ENCODE measurements at places on chromosomes 7 and 10. TPM values are rescaled to one million over a fixed set of nuclear protein-coding genes. Genes with fewer than 3 reads are reported as not detected.

GRCh38 chr7:114959931-114960330, 38.0 kb downstream of the MDFIC start:
- DNase-seq = peak; percentile 40

DNA sequence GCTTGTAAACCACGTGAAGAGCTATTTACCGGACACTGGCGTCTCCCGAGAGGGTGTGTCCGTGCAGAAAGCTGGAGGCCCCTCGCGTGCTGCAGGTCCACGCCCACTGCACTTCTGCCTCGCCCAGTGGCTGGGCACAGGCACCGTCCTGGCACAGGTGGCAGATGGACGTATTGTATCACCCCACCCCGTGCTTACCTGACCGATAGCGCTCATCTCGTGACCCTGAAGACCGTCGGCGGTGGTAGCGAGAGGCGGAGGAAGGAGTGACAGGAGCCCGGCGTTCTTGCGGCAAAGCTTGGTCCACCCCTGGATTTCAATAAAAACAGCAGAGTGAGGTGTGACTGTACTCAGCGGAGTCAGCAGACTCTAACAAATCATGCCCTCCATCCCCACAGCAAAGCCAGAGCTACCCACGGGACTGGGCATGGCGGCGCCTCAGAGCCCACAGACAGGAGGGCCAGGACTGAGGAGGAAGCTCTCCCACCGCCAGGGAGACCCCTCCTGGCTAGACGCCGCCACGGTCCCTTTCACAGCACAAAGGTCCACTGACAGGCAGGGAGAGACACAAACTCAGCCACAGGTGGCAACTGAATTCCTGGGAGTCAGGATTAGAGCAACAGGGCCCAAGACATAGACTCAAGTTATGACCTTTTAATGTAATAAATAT, 217.1 kb downstream of the DIP2C start:
- DNase-seq = no peak

- peak; percentile 55 for DNase-seq
Observed at GRCh38 chr7:46742601-46743000, 821.5 kb upstream of the IGFBP3 start.

DNA sequence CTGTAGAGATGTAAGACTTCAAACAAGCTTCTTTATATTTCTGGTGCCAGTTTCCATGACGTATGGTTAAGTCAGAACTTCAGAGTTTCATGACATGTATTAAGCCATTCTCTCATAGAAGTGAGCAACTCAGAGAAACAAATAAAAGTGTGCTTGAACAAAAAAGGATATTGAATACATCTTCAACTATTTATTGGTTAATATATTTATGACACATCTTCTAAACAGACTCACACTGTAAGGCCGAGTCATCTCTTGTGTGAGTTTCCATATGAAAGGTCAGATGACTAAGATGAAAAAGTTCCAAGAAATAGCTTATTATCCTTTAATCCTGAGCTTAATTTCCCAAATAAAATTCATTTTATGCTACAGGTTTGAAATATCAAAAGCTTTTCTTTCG, 105.5 kb upstream of the CSTF2T start:
- no peak for DNase-seq

GRCh38 chr10:50607356-50607925, 16.3 kb downstream of the SGMS1 start:
- DNase-seq = peak; percentile 41

- DNase-seq = peak; percentile 82
Observed at GRCh38 chr10:2340831-2341647, 603.7 kb upstream of the ADARB2 start.

- no peak for DNase-seq
Observed at GRCh38 chr10:70540089-70540788, 61.7 kb downstream of the PALD1 start.

DNA sequence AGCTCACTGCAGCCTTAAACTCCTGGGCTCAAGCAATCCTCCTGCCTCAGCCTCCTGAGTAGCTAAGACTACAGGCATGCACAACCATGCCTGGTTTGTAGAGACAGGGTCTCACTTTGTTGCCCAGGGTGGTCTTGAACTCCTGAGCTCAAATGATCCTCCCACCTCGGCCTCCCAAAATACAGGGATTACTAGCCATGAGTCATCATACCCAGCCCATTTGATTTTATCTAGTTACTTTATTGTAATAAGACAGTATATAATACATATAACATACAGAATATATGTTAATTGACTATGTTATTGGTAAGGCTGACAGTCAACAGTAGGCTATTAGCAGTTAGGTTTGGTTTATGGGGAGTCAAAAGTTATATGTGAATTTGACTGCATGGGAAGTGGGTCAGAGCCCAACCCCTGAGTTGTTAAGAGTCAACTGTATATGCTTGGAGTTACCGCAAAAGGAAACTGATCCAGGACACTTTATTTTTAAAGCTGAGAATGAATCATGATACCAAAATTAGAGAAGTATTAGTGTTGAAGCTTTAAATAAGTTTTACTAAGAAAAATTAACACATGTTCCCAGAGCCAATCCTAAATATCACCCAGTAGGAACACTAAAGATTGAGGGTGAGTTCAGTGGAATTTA, 20.7 kb upstream of the KMT2E start:
- DNase-seq = no peak

GRCh38 chr7:116150588-116150987, 59.8 kb upstream of the TES start:
- no peak for DNase-seq

DNA sequence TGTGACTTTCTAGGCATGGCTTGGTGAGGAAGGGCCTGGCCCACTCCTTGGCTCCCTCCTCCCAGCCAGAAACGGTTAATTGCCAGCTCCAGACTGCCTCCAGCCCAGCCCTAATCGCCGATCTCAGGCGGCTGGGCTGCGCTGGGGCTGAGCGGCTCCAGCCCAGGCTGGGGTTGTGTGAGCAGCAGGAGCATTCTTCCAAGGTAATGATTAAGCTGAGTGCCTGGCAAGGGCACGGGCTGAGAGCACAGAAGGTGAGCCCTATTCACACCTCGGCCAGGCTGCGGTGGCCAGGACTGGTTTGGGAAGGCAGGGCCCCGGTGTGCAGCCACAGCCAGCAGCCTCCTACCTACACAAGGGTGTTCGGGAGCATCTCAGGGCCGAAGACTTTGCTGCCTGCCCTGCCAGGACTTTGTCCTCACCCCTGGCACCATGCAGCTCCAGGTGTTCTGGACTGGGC, at the start of gene TMEM72:
Gene TMEM72 (plus strand): TSS at position 257 of the 460 bp plus-strand sequence. CDS start 176 bp downstream, at position 433.
- peak; percentile 42 for DNase-seq

GRCh38 chr7:37768611-37769010, 79.8 kb upstream of the NME8 start:
- DNase-seq = no peak

- no peak for DNase-seq
Observed at GRCh38 chr7:836429-836828, 4.2 kb downstream of the SUN1 start.

- no peak for DNase-seq
Observed at GRCh38 chr10:60123668-60124067, 217.3 kb upstream of the CCDC6 start.

GRCh38 chr7:128171-129080, 63.9 kb upstream of the FAM20C start:
- no peak for DNase-seq

DNA sequence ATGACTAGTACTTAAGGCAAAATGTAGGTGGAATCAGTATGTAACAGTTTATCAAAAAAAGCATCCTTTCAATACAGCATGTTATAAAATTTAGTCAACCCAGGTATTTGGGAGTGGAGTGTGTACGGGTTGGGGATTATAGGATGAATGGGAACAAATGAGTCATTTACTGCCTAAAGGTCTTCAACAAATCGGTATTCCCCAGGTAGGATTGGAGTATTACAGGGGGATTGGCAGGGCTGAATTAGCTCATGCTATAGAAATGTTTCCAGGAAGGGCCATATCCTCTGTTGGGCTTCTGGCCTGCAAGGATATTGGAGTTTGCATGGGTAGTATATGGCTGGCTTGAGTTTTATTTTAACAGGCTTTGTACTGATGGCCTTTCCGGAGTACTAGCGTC, 723.7 kb downstream of the SORCS1 start:
- DNase-seq = no peak

GRCh38 chr7:7103343-7104313, 78.7 kb upstream of the C1GALT1 start:
- peak; percentile 74 for DNase-seq

DNA sequence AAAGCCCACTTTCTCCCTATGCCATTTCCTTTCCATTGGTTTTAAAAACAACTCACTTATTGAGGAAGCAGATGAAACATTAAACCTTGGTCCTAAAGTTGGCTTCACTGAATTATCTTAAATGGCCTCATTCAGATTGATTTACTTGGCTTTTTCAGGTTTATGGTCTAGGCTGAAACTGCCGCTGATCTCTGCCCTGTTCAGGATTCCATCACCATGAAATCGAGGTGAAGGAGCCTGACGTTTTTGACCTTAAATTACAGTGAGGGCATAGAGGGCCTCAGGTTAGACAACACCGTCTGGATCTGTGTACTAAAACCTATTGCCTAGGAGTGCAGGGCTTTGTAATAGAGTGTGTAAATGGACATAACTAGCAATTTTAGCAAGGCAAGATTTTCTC, 383.7 kb downstream of the THSD7A start:
- no peak for DNase-seq

DNA sequence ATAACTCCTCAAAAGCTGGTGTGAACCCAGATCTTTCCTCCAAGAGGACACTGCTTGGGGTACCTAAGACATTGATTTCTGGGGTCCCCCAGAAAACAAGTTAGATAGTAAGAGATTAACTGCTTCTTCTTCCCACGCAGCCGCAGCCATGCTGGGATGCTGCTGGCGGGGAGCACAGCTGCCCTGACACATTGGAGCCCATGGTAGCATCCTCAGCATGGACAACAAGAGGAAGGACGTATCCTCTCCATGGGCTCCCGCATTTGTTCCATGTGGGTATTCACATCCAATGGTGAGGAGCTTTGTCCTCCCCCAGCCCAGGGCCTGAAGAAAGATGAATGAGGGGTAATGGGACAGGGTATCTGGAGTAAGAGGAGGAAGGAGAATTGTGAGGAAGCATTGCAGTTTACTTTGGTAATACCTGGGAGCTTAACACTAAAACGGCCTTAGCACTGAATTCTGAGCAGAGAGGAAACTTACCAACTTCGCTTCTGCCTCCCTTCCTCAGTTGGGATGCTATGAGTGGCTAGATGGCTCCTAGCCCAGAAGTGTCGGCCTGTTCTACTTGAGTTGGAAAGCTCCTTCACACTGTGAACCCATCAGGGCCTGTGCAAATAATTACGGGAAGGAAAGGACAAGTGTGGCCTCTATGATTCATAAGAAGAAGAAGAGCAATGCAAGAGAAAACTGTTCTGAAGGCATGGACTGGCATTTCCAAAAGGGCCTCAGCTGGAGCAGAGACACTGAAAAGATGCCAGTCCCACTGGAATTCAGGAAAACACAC, 43.9 kb downstream of the C10orf120 start:
- DNase-seq = no peak

GRCh38 chr10:1050145-1050544, 1.2 kb upstream of the IDI1 start:
- no peak for DNase-seq

The GCK gene
- 4.4 TPM for total RNA-seq

The AASS gene
- total RNA-seq = 20.6 TPM

The SUGCT gene
- total RNA-seq = 6.1 TPM

The PHYHIPL gene
- 0.31 TPM for total RNA-seq

The MXI1 gene
- total RNA-seq = 17.1 TPM

The GJC3 gene
- 0.53 TPM for total RNA-seq

The DYNC1I1 gene
- 0.53 TPM for total RNA-seq

The SUMF2 gene
- 40.3 TPM for total RNA-seq

The RNF32 gene
- 0.75 TPM for total RNA-seq

The ENO4 gene
- total RNA-seq = 0.44 TPM

The NPSR1 gene
- total RNA-seq = 0.31 TPM
